MCF 10A (cell line): ENCODE measurements at places on chromosomes 3 and 15. TPM values are rescaled to one million over a fixed set of nuclear protein-coding genes. Genes with fewer than 3 reads are reported as not detected.
A peak's percentile ranks its signal among the peaks of the same experiment; 100 is the strongest.

- no peaks in the 10 kb centered on the region for H3K27me3 ChIP-seq
- H3K4me3 ChIP-seq, result no peak overlapping the region
- peaks cover 86% of the 10 kb centered on the region for H3K36me3 ChIP-seq
- H3K27ac ChIP-seq, result peak overlapping the region; percentile 43
- DNase-seq, result no peak
Observed at GRCh38 chr3:58129041-58129770, 81.6 kb downstream of the DNASE1L3 start.

- H3K27ac ChIP-seq, result no peak overlapping the region
- no peaks in the 10 kb centered on the region for H3K36me3 ChIP-seq
- H3K27me3 ChIP-seq, result no peaks in the 10 kb centered on the region
- DNase-seq, result no peak
- H3K4me1 ChIP-seq, result no peaks in the 10 kb centered on the region
- no peak overlapping the region for H3K4me3 ChIP-seq
Observed at GRCh38 chr3:169286214-169286613, 377.3 kb downstream of the MECOM start.

GRCh38 chr3:52253314-52254304, 8.1 kb downstream of the PPM1M start:
- H3K27ac ChIP-seq, result peak overlapping the region; percentile 51
- no peaks in the 10 kb centered on the region for H3K27me3 ChIP-seq
- peaks cover 80% of the 10 kb centered on the region for H3K36me3 ChIP-seq
- H3K4me1 ChIP-seq, result peaks cover 4% of the 10 kb centered on the region

DNA sequence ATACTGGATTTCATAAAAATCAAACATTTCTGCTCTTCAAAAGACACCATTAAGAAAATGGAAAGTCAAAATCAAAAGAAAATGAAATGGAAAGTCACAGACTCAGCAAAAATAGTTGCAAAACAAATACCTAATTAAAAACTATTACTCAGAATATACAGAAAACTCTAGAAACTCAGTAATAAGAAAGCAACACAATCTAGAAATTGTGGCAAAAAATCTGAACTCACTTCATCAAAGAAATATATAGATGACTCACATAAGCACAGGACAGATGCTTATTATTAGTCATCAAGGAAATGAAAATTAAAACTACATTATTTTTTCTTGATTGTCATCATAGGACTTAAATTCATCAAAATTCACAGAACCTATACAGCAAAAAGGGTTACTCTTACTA, 430.0 kb downstream of the SHQ1 start:
- H3K4me3 ChIP-seq, result no peak overlapping the region
- no peak for DNase-seq
- peaks cover 12% of the 10 kb centered on the region for H3K36me3 ChIP-seq
- no peak overlapping the region for H3K27ac ChIP-seq

DNA sequence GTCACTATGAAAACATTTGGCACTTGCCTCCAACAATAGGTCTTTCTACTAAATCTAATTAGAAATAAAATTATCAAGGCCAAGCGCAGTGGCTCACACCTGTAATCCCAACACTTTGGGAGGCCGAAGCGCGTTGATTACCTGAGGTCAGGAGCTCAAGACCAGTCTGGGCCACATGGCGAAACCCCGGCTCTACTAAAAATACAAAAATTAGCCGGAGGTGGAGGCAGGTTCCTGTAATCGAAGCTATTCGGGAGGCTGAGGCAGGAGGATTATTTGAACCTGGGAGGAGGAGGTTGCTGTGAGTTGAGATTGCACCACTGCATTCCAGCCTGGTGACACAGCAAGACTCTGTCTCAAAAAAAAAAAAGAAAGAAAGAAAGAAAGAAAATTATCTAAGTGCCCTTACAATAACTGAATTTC, 1.6 kb upstream of the PLD1 start:
- peaks cover 11% of the 10 kb centered on the region for H3K36me3 ChIP-seq
- no peaks in the 10 kb centered on the region for H3K27me3 ChIP-seq
- peak; percentile 78 for DNase-seq

GRCh38 chr3:134795746-134796280, 753 bp downstream of the EPHB1 start:
- no peak for DNase-seq
- H3K27ac ChIP-seq, result no peak overlapping the region
- H3K36me3 ChIP-seq, result no peaks in the 10 kb centered on the region
- peak overlapping the region; percentile 69 for H3K4me3 ChIP-seq

DNA sequence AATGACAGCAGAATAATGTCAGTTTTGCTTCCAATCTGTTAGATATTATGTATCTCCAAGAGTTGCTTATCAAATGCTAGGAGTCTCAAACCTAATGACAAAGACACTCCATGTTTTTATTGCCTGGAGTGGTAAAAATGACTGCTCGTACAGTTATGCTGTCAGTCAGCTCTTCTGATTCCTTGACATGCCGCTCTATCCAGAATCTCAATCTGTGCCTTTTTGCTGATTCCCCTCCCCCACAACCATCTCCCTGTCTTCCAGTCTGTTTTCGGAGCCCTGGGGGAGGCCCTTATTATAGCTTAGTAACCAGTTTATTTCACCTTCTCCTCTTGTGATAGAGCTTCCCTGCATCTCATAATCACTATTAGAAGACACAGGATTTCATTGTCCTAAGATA, 2.6 kb downstream of the MKRN2 start:
- peaks cover 38% of the 10 kb centered on the region for H3K4me1 ChIP-seq
- no peak for DNase-seq
- no peaks in the 10 kb centered on the region for H3K36me3 ChIP-seq
- H3K27me3 ChIP-seq, result no peaks in the 10 kb centered on the region
- H3K4me3 ChIP-seq, result peak overlapping the region; percentile 73
- no peak overlapping the region for H3K27ac ChIP-seq

- peak overlapping the region; percentile 88 for H3K4me3 ChIP-seq
- no peak for DNase-seq
- peaks cover 58% of the 10 kb centered on the region for H3K36me3 ChIP-seq
- H3K4me1 ChIP-seq, result peaks cover 16% of the 10 kb centered on the region
- H3K27ac ChIP-seq, result peak overlapping the region; percentile 100
Observed at GRCh38 chr3:160402221-160403027, 3.0 kb downstream of the SMC4 start.

- no peaks in the 10 kb centered on the region for H3K27me3 ChIP-seq
- peak; percentile 77 for DNase-seq
- H3K27ac ChIP-seq, result peak overlapping the region; percentile 36
- no peak overlapping the region for H3K4me3 ChIP-seq
Observed at GRCh38 chr3:23004971-23005370, 198.2 kb upstream of the UBE2E2 start.

GRCh38 chr3:99634881-99635280, 3.5 kb upstream of the COL8A1 start:
- H3K4me3 ChIP-seq, result no peak overlapping the region
- no peak for DNase-seq
- no peak overlapping the region for H3K27ac ChIP-seq

- H3K4me3 ChIP-seq, result no peak overlapping the region
- no peak overlapping the region for H3K27ac ChIP-seq
- H3K4me1 ChIP-seq, result no peaks in the 10 kb centered on the region
- DNase-seq, result no peak
Observed at GRCh38 chr3:187641320-187642016, 28.7 kb downstream of the SST start.

- DNase-seq, result peak; percentile 44
- peak overlapping the region; percentile 12 for H3K27ac ChIP-seq
- no peaks in the 10 kb centered on the region for H3K36me3 ChIP-seq
- no peaks in the 10 kb centered on the region for H3K27me3 ChIP-seq
Observed at GRCh38 chr3:190205739-190206138, 85.0 kb upstream of the P3H2 start.

DNA sequence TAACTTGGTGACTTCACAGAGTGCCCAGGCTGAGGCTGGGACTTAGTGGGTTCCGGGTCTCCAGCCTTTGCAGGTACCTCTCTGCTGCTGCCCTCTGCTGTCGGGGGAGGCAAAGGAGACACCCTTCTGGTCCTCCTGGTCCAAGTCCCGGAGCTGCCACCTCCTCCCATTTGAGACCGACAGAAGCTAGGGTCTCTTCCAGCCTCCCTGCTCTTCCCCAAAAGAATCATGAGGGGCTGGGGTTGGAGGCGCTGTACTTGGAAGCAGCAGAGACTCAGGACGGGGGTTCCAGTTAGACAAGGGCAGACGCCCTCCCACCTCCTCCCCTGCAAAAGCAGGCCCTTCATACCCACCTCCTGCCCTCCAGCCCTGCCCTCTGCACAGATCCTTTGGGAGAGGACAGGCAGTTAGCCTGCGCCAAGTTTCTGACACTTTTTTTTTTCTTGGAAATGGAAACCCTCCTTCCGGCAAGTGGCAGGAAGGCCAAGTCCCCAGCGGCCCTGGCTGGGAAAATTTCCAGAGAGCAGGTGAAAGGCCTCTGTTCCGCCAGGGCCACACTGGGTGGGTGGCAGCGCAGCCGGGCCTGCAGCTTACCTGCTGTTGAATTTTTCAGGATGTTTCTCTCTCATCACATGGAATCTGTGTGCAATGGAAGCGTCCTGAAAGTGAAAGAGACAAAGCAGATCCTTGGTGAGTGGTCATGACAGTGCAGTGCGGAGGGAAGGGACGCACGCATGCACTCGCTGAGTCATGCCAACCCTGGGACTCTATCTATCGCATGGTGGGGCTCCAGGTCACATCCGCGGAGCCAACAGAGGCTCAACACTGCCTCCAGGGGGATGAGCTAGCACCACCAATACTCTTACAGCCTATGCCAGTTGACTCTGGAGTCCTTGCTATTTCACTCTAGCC, 119.9 kb downstream of the DGKG start:
- no peak overlapping the region for H3K4me3 ChIP-seq
- H3K36me3 ChIP-seq, result peaks cover 1% of the 10 kb centered on the region
- DNase-seq, result peak; percentile 76
- H3K27me3 ChIP-seq, result no peaks in the 10 kb centered on the region
- H3K4me1 ChIP-seq, result no peaks in the 10 kb centered on the region
- H3K27ac ChIP-seq, result no peak overlapping the region

DNA sequence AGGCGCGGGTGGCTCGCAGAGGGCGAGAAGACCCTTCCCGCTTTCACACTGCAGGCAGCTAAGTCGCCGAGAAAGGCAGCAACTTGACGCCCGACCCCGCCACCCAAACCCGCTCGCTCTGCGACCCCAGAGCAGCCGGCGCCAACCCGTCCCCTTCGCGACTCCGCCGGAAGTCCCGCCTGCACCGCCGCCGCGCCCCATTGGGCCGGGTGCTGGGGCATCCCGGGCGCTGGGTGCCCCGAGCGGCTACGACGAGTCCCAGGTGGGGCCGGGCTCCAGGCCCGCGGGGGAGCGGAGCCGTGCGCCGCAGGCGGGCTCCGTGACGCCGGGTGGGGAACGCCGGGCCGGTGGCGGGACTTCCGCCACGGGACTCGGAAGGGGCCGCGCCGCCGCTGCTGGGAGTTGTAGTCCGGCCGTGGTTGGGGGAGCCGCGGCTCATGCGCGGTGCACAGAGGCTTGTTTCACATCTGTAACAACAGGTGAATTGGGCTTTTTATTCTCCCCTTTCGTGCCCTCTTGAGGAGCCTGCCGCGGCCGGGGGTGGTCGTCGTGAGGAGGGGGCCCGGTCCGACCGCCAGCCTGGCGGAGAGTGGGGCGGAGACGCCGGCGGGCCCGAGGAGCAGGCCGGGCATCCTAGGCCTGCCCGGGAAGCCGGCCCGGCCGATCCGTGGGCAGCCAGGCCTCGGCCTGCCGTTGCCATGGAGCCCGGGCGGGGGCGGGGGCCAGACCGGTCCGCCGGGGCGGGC, at the start of gene DHX30:
DHX30 (plus strand) TSS at position 405 of the 746 bp plus-strand sequence. CDS start 7,546 bp downstream, outside the sequence.
- H3K4me3 ChIP-seq, result peak within 1 kb of the TSS; percentile 94
- DNase-seq, result peak; percentile 80
- H3K27ac ChIP-seq, result peak within 1 kb of the TSS; percentile 97
- H3K27me3 ChIP-seq, result no peaks in the 10 kb centered on the region

DNA sequence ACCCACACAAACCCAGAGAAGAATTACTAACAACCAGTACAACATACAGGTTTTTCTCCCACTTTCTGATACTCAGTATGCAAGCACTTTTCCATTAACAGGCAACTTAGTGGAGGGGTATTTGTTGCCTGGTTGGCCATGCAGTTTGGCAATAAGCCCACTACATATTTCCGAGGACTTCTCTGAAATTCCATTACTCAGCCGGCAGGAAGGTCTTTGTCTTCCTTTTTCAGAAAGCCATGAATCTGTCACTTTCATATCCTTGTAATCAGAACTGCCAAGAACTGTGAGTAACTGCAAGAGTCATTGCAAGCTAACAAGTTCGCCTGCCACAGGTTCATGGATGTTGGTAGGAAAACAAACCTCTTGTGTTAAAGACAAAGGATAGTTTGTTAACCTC, 422.3 kb upstream of the ROBO1 start:
- H3K27ac ChIP-seq, result no peak overlapping the region
- no peaks in the 10 kb centered on the region for H3K27me3 ChIP-seq
- H3K36me3 ChIP-seq, result no peaks in the 10 kb centered on the region
- DNase-seq, result peak; percentile 72
- peaks cover 10% of the 10 kb centered on the region for H3K4me1 ChIP-seq
- H3K4me3 ChIP-seq, result peak overlapping the region; percentile 17

DNA sequence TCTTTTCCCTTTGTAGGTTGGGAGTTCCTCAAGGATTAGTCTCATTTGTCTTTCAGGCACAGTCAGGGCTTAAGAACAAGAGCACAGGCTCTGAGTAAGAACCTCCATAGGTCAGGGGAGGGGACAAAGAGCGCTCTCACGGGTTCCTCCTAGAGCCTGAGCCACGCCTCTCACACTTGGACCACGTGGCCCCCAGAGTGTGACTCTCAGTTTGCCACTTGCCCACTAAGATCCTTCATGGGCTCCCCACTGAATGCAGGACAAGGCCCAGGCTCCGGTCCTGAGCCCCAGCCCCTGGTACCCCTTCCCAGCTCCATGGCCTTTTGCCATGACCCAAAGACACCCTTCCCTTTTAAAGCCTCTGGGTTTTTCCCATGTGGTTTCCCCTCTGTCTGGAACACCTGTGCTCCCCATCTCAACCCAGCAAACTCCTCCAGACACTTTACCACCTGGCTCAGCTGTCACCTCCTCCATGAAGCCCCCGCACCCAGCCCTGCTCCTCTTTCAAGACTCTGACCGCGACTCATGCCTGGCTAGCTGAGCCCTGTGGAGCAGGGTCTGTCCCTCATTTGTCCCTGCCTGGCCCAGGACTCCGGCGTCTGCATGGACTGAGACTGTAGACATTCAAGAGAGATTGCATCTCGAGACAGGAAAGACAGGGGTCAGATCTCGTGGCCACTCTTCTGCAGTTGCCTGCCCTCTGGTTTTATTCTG, 32.7 kb downstream of the IQSEC1 start:
- no peak overlapping the region for H3K4me3 ChIP-seq
- H3K36me3 ChIP-seq, result no peaks in the 10 kb centered on the region
- no peak overlapping the region for H3K27ac ChIP-seq
- peaks cover 54% of the 10 kb centered on the region for H3K27me3 ChIP-seq

DNA sequence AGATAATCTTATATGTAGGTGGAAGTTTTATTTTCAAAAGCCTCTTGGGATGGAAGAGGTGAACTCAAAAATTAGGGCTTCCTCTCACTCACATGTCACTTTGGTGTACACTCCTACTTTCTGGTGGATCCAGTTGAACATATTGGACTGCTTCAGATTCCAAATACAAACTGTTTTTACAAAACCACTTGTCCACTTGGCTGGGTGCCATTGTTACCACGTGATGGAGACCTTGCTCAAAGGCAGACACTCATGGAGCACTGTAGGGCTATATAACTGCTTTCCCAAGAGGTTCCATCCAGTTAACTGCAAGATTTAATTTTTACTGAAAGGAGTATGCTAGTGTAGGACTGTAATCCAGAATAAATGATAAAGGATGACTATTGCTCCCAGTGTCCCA, 307.0 kb downstream of the EPHA6 start:
- no peak overlapping the region for H3K4me3 ChIP-seq
- no peak for DNase-seq
- H3K27me3 ChIP-seq, result no peaks in the 10 kb centered on the region
- H3K27ac ChIP-seq, result no peak overlapping the region
- no peaks in the 10 kb centered on the region for H3K36me3 ChIP-seq

The SCAANT1 gene
- not detected in 2 replicates for total RNA-seq

The DHFR2 gene
- total RNA-seq, result 3.4 and 5.0 TPM in 2 replicates

The WDR93 gene
- total RNA-seq, result 0.33 and 0.47 TPM in 2 replicates

The FAM107A gene
- total RNA-seq, result not detected in 2 replicates

The TP53BP1 gene
- total RNA-seq, result 38.8 and 53.5 TPM in 2 replicates

The SERPINI2 gene
- not detected in 2 replicates for total RNA-seq
